Hindlimb muscle (tissue), 1 donor: ENCODE measurements at places on chromosomes 6 and 20.
A peak's percentile ranks its signal among the peaks of the same experiment; 100 is the strongest.

- no peak for DNase-seq
Measured at GRCh38 chr6:10690651-10691445, 3.6 kb downstream of the C6orf52 start.

DNA sequence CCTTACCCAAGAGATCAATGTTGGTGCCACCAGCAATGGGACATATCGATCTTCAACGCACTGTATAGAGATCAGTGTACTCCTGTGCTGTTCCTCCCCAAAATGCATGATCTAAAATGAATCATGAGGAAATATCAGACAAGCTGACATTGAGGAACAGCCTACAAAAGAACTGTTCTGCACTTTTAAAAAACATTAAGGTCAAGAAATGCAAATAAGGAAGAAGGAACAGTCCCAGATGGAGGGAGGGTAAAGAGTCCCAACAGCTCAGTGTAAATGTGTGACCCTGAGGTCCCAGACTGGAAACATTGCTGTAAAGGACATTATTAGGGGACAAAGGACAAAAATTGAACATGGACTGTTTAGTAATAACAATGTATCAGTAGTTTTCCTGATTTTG lies 24.3 kb upstream of the XRN2 start:
- DNase-seq = no peak

GRCh38 chr6:37952027-37952426 lies 132.5 kb downstream of the ZFAND3 start:
- no peak for DNase-seq

DNA sequence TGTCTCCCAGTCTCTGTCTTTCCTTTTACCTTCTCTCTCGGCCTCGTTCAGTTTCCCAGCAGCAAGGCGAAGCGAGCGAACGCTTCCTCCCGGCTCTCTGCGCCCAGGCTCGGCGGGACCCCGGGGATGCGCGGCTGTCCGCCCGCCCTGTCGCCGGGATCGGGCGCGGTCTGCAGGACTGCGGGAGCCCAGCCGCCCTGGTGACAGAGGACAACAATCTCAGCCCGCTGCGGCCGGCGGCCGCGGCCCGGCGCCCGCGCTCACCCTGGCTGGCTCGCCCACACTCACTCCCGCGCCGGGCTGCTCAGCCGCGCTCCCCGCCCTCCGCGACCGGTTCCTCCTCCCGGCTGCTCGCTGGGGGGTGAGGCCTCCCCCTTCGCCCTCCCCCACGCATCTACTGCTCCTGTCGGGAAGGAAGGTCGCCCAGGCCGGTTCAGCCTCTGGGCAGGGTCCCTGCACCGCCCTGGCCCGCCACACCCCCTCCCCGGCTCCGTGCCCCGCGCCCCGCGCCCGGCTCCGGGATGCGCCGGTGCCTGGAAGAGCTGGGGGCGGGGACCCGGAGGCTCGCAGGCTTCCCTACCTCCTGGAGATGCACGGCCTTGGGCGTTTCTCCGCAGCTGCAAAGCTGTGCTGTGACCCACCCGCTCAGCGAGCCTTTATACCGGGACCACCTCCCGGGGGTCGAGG lies 410 bp downstream of the SYNE1 start:
- DNase-seq = peak; percentile 27

GRCh38 chr6:68108233-68108835 lies 526.7 kb upstream of the ADGRB3 start:
- DNase-seq = no peak

GRCh38 chr6:130178692-130179091 lies 44.1 kb downstream of the SAMD3 start:
- no peak for DNase-seq
